ENCODE measurements at places on chromosomes 1 and 21. TPM values are rescaled to one million over a fixed set of nuclear protein-coding genes. Genes with fewer than 3 reads are reported as not detected.

DNA sequence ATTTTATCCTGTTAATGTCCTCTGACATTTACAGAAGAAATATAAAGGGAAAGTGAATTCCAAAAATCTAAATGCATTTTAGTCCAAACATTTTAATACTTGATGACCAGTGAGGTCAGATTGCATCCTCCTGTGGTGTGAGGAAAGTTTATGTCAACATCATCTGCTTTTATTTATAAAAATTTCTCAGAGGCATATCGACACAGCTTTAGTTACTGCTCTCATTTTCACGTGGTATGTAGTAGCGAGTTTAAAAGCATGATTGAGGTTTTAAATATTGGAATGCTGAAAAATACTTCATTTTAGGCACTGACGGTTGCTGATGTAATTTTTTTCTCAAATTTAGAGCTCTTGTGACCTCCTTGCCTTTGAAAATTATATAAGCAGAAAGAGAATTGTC is 234.8 kb downstream of the HMCN1 start:
- no peak for DNase-seq
- H3K27ac ChIP-seq = no peak overlapping the region
- no peak overlapping the region for H3K4me3 ChIP-seq
- H3K27me3 ChIP-seq = no peaks in the 10 kb centered on the region
- no peaks in the 10 kb centered on the region for H3K36me3 ChIP-seq
- peaks cover 20% of the 10 kb centered on the region for H3K4me1 ChIP-seq

DNA sequence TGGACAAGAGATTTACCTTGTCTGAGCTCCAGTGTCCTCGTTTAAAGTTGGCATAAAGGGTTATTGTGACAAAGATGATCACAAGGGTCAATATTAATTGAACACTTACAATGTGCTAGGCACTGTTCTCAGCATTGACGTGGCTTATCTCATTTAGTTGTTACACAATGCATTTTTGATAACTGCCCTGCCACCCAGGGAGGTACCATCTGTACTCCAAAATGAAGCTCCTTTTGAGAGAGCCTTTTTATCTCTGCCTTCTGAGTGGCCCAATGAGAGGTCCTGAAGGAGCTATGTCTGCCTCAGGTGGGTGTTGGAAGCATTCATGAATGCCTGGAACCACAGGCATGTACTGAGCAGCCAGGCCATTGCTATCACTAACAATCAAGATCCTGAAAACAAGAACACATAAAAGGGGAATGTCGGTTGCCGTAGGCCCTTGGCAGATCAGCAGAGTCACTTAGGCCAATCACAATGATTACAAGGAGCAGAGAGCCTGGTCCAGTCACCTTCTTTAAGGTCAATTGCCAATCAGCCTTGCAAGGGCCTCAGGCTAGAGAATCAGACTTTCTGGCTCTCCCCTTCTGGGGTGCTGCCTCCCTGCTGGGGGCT is 78.5 kb downstream of the NMNAT2 start:
- no peaks in the 10 kb centered on the region for H3K4me1 ChIP-seq
- no peaks in the 10 kb centered on the region for H3K36me3 ChIP-seq
- DNase-seq = no peak
- no peak overlapping the region for H3K27ac ChIP-seq

Gene KAZN
- 3.3 TPM for total RNA-seq

Gene UQCRHL
- total RNA-seq = 1.7 TPM

Gene SHISA4
- 20.9 TPM for total RNA-seq

Gene RAP1GAP
- 0.22 TPM for total RNA-seq

Gene RUNX3
- total RNA-seq = not detected
